ENCODE measurements at places on chromosomes 13 and 19.

DNA sequence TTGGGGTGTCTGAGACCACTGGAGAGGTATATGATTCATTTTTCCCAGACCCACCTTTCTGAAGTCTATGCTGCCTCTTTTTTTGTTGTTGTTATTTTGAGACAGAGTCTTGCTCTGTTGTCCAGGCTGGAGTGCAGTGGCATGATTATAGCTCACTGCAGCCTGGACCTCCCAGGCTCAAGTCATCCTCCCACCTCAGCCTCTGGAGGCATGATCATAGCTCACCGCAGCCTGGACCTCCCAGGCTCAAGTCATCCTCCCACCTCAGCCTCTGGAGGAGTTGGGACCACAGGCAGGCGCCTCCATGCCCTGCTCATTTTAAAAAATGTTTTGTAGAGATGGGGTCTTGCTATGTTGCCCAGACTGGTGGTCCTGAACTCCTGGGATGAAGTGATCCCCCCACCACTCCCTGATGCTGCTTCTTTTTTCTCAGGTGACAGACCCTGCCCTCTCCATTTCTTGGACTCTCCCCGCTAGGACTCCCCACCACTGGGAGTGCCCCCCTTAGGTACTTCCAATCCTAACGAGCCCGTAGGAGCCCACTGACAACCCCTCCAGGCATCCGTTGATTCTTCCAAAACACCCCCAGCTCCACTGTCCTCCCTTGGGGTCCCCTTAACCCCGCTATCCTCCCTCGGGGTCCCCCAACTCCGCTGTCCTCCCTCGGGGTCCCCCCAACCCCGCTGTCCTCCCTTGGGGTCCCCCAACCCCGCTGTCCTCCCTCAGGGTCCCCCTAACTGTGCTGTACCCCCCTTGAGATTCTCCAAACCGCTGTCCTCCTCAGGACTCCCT, 45.4 kb downstream of the ARHGEF18 start:
- DNase-seq: no peak

DNA sequence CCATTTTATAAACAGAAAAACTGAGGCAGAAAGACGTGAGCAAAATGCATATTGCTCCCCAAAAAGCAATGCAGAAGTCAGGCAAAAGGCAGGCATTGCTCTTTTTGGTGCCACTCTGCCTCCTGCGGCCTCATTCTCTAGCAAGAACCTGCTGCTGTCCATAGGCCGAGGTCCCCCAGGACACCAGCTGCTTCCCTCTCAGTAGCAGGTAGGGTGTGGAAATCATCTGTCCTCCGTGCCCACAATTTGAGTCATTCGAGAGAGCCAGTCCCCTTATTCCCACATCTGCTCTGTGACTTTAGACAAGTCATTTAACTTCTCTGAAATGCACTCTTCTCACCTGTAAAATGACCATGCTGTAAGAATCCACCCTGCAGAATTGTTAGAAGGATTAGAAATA, 50.0 kb downstream of the TNFRSF19 start:
- DNase-seq: no peak

DNA sequence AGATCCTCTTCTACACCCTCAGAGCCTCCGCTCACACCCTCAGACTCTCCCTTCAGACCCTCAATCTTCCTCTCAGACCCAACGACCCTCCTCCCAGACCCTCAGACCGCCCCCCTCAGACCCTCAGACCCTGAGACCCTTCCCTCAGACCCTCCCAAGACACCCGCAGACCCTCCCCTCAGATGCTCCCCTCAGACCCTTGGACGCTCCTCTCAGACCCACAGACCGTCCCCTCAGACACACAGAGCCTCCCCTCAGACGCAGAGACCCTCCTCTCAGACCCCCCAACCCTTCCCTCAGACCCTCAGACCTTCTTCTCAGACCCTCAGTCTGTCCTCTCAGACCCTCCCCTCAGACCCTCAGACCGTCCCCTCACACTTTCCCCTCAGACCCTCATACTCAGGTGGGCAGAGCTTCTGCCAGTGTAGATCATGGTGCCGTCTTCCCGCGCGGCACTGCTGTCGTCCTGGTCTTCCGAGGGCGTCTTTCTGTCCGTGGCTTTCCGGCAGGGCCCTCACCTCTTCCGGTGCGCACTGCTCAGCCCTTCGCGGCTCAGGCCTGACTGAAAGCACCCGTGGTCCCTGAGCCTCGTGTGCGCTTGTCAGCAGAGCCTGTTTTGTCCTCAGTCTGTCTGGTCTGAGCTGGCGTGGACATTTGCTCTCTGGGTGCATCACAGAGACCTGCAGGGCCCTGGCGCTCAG, 18.9 kb upstream of the TFDP1 start:
- no peak for DNase-seq

- DNase-seq: no peak
Measured at GRCh38 chr13:23622985-23623384, 52.8 kb downstream of the TNFRSF19 start.

Data from esophagus squamous epithelium (tissue), 5 donors.